Ovary (tissue), 10 donors: ENCODE measurements at places on chromosomes 3 and 15.

GRCh38 chr15:85095566-85095965 is 113.9 kb downstream of the PDE8A start:
- H3K36me3 ChIP-seq: no peaks in the 10 kb centered on the region
- no peak for DNase-seq
- H3K27me3 ChIP-seq: no peaks in the 10 kb centered on the region
- no peaks in the 10 kb centered on the region for H3K4me1 ChIP-seq
- no peak overlapping the region for H3K4me3 ChIP-seq

- DNase-seq: no peak
- peaks cover 6% of the 10 kb centered on the region for H3K4me1 ChIP-seq
These were observed 18.0 kb downstream of the ZDHHC19 start for GRCh38 chr3:196193133-196193735.

DNA sequence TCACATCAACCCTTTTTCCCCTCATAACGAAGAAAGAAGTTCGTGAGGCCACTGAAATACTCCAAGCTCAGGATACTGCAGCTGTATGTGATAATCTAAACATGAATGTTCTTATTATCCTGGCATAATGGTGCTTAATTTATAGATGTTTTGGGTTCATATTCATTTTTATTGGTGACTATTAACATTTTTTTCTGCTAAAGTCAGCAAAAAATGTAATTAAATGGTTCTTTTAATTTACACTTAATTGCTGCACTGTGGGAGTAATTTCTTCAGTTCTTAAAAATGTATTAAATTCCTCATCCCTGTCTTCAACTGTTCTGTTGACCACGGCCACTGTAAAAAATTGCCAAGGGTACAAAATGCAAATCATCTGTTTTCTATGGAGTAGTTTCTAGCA is 95.6 kb downstream of the CDIN1 start:
- H3K36me3 ChIP-seq: no peaks in the 10 kb centered on the region
- H3K4me3 ChIP-seq: no peak overlapping the region
- H3K27me3 ChIP-seq: no peaks in the 10 kb centered on the region

DNA sequence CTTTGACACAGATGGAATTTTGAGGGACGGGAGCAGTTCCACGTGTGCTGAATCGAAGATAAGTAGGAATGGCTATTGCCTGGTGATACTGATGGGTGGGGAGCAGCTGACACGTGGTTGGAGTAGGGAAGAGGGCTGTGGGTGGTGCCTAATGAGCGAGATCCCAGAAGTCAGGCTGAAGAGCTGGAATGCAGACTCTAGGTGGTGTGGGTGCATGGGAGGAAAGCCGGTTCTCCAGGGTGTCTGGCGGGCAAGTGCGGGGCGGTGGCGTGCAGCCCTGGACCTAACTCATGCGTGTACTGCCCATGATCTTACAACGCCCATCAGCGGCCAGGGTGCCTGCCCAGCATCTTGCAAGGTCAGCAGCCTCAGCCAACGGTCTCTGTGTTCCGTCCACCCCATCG is 63.1 kb downstream of the ARNT2 start:
- DNase-seq: no peak
- no peaks in the 10 kb centered on the region for H3K36me3 ChIP-seq
- peaks cover 11% of the 10 kb centered on the region for H3K4me1 ChIP-seq
- no peak overlapping the region for H3K27ac ChIP-seq
- H3K27me3 ChIP-seq: no peaks in the 10 kb centered on the region
- H3K4me3 ChIP-seq: no peak overlapping the region

- H3K36me3 ChIP-seq: no peaks in the 10 kb centered on the region
- H3K27ac ChIP-seq: no peak overlapping the region
- no peaks in the 10 kb centered on the region for H3K27me3 ChIP-seq
- no peak for DNase-seq
- H3K4me1 ChIP-seq: peaks cover 7% of the 10 kb centered on the region
These were observed 505.7 kb upstream of the ADAMTS9 start for GRCh38 chr3:65193531-65193930.

- no peaks in the 10 kb centered on the region for H3K4me1 ChIP-seq
- H3K4me3 ChIP-seq: no peak overlapping the region
- H3K27me3 ChIP-seq: no peaks in the 10 kb centered on the region
These were observed 21.7 kb downstream of the CCR3 start for GRCh38 chr3:46264002-46264401.
